PC-9 (cell line): ENCODE measurements at places on chromosomes 2 and 18.
A peak's percentile ranks its signal among the peaks of the same experiment; 100 is the strongest.

DNA sequence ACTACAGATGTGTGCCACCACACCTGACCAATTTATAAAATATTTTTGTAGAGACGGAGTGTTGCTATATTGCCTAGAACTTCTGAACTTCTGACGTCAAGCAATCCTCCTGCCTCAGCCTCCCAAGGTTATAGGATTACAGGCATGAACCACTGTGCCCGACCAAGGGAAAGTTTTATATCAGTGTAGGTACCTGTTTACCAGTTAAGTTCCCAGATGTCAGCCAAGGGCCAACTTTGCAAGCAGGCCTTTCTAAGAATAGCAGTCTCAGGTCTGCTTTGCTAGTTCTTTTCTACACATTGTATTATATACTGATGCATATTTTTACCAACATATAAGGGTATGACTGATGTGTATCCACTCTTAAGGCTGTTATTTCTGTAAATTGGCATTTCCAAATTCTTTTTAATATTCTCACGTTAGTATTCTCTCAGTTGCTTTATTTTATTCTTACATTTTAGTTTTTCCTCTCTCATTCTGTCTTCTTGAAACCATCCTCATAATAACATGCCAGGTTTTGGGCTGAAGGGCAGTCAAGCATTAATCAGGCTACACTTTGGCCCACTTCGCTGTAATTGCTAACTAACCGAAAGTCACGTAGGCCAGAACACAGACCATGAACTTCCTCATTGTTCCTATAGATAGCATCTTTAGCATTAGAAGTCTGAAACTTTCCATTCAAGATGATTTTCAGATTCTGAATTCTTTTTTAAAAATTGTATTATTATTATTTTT lies 25.0 kb upstream of the CXXC1 start:
- H3K4me1 ChIP-seq, result peaks cover 10% of the 10 kb centered on the region
- no peak overlapping the region for H3K27ac ChIP-seq
- H3K4me3 ChIP-seq, result no peak overlapping the region
- H3K27me3 ChIP-seq, result no peaks in the 10 kb centered on the region
- no peaks in the 10 kb centered on the region for H3K36me3 ChIP-seq

DNA sequence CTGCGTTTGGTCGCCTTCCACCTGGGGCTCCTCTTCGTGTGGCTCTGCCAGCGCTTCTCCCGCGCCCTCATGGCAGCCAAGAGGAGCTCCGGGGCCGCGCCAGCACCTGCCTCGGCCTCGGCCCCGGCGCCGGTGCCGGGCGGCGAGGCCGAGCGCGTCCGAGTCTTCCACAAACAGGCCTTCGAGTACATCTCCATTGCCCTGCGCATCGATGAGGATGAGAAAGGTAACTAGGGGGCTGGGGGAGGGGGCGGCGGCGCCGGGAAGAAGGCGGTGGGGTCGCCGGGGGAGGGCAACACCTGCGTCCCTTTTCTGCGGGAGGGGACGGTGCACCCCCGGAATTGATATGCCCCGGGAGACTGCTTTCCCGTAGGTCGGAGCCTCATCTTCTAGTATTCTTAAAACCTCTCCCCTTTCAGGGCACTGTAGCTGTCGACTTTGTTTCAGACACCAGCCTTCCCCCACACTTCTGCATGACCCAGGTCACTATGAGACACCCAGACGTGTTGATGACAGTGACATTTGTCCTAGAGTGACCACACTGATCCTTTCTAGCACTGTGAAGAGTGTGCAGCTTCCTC lies 755 bp downstream of the SPAST start:
- peaks cover 23% of the 10 kb centered on the region for H3K4me1 ChIP-seq
- peak overlapping the region; percentile 42; the same call in 1 of the 2 replicates for H3K27ac ChIP-seq
- no peaks in the 10 kb centered on the region for H3K36me3 ChIP-seq
- no peaks in the 10 kb centered on the region for H3K27me3 ChIP-seq

DNA sequence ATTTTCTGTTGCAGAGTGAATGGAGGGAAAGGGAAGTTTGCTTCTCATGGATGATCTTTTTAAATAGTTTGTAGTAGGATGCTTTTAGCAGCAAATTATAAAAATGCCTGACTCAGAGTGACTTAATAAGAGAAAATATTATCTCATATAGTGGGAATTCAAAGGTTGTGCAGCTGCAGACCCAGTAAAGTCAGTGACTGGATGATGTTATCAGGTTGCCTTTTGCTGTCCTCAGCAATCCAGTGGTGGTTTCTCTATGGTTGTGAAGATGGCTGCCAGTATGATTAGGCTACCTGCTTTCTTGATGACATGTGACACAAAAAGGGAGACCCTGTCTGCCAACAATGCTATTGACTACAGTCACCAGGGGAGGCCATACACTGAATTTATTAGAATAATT lies 184.8 kb downstream of the DIS3L2 start:
- no peaks in the 10 kb centered on the region for H3K27me3 ChIP-seq
- H3K4me1 ChIP-seq, result no peaks in the 10 kb centered on the region
- no peak overlapping the region for H3K27ac ChIP-seq
- H3K36me3 ChIP-seq, result no peaks in the 10 kb centered on the region; the same call in 1 of the 2 replicates

GRCh38 chr2:142065156-142065555 lies 65.7 kb downstream of the LRP1B start:
- H3K4me1 ChIP-seq, result no peaks in the 10 kb centered on the region
- no peak overlapping the region for H3K27ac ChIP-seq
- no peaks in the 10 kb centered on the region for H3K27me3 ChIP-seq
- no peaks in the 10 kb centered on the region for H3K36me3 ChIP-seq

DNA sequence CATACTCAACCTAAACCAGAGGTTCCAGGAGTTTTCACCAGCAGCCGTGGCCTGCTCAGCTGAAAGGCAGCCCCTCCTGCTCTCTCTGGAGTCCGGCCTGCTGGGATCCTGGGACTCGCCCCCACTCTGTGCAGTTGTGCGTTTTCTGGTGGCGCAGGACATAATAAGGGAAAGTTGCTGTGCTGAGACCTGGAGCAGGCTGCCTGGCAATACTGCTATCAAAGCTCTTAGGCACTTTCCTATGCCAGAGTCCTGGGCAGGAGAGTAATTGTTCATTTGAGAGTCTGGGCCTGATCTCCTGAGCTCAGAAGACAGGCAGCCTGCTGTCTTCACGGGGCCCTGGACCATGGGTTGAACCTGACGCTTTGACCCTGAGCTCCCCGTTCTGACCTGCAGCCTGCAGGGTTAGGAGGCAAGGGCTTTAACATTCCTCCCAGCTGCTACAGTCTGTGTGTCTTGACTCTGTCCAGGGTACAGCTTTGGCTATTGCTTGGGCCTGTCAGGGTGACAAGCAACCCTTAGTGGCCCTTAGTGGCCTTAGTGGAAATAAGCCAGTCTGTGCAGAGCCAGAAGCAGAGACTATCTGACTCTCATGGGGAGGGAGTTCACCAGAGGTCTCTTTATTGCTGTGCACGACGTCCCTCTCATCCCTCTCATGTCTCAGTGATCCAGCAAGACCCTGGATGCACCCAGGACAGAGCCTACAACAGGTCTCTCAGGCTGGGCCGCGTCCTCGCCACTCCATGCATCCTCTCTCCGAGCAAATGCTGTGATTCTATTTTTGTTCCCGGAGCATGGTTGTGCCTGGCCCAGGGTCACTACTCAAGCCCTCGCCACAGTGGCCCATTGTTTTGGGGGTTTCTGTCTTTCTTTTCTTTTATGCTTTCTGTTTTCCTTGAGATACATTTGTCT lies 60.6 kb downstream of the ACKR3 start:
- H3K27ac ChIP-seq, result no peak overlapping the region

GRCh38 chr2:235827585-235827992 lies 333.7 kb downstream of the AGAP1 start:
- H3K4me1 ChIP-seq, result peaks cover 17% of the 10 kb centered on the region
- H3K4me3 ChIP-seq, result no peak overlapping the region
- no peaks in the 10 kb centered on the region for H3K27me3 ChIP-seq
- peak; percentile 87 for DNase-seq
- H3K27ac ChIP-seq, result peak overlapping the region; percentile 41

GRCh38 chr2:66929632-66930338 lies 467.3 kb upstream of the ETAA1 start:
- no peaks in the 10 kb centered on the region for H3K36me3 ChIP-seq
- DNase-seq, result peak; percentile 80
- H3K27ac ChIP-seq, result peak overlapping the region; percentile 60
- H3K4me3 ChIP-seq, result peak overlapping the region; percentile 16; the same call in 1 of the 2 replicates
- no peaks in the 10 kb centered on the region for H3K27me3 ChIP-seq

DNA sequence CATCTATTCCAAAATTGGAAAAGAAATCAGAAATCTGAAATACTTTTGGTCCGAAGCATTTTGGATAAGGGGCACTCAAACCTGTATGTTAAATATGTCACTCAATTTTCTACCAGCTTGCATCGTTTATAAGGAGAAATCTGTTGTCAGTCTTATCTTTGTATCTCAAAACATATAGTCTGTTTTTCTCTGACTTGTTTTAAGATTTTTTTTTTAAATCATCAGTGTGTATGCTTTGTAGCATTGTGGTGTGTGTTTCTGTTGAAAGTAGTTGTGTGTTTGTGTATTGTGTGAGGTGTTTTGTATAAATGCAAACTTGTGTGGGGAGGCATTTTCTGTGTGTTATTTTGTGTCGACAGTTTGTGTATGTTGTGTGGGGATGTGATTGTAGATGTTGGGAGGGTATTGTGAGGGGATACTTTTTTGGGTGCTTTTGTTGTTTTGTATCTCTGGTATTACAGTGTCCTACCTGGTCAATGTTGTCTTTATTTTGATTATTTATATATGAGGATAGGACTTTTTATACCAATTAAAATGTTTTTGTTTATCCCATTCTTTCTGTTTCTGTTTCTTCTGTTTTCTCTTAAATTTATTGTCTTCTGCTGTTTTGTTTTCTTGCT lies 30.9 kb downstream of the SMCHD1 start:
- H3K4me1 ChIP-seq, result no peaks in the 10 kb centered on the region
- H3K4me3 ChIP-seq, result no peak overlapping the region
- H3K27me3 ChIP-seq, result no peaks in the 10 kb centered on the region
- no peak for DNase-seq
- H3K36me3 ChIP-seq, result peaks cover 54% of the 10 kb centered on the region
- no peak overlapping the region for H3K27ac ChIP-seq

DNA sequence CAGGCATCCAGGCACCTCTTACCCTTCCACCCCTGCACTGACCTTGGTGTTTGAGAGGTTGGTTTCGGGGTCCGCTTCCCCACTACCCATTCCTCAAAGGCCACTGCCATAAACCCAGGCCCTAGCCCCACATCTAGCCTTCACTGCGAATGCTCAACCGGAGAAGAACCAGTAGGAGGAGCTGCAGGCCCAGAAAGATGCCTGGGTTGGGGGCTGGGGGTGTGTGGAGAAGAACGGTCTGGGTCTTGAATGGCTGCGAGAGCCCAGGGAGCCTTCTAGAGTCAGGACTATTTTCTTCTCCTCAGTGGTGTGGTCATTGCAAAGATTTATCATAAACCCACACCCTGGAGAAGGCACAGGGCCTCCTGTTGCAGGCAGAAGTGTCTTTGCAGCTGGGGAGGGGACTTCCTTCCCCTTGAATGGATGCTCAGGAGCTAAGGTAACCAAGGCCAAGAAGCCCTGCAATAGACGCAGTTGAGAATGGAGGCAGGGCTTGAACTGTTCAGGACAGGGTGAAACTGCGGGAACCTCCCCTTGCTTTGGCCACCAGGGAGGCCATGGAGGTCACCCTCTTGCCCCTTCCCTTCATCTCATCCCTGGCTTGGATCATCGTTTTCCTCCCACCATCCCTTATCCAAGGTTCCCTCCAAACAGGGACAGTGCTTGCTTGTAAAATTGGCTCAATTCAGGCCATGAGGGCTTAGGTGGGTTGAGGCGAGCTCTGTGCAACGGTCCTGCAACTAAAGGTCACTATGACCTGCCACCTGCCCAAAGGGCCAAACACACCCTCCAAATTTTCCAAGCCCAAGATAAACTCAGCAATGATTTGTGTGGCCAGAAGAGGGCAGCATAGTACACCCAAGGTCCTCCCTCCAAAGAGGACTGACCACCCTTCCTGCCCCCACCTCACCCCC lies 20.9 kb downstream of the THNSL2 start:
- no peaks in the 10 kb centered on the region for H3K4me1 ChIP-seq
- H3K27me3 ChIP-seq, result peaks cover 21% of the 10 kb centered on the region
- DNase-seq, result peak; percentile 43

- H3K36me3 ChIP-seq, result no peaks in the 10 kb centered on the region
- no peaks in the 10 kb centered on the region for H3K4me1 ChIP-seq
- H3K4me3 ChIP-seq, result no peak overlapping the region
- peaks cover 9% of the 10 kb centered on the region; the same call in 1 of the 2 replicates for H3K27me3 ChIP-seq
- no peak overlapping the region for H3K27ac ChIP-seq
Observed at GRCh38 chr18:72638376-72638775, 94.2 kb upstream of the CBLN2 start.

GRCh38 chr18:60411715-60412114 lies 39.1 kb upstream of the MC4R start:
- H3K36me3 ChIP-seq, result no peaks in the 10 kb centered on the region
- no peak overlapping the region for H3K27ac ChIP-seq
- no peak for DNase-seq
- no peaks in the 10 kb centered on the region for H3K27me3 ChIP-seq
- no peaks in the 10 kb centered on the region for H3K4me1 ChIP-seq

DNA sequence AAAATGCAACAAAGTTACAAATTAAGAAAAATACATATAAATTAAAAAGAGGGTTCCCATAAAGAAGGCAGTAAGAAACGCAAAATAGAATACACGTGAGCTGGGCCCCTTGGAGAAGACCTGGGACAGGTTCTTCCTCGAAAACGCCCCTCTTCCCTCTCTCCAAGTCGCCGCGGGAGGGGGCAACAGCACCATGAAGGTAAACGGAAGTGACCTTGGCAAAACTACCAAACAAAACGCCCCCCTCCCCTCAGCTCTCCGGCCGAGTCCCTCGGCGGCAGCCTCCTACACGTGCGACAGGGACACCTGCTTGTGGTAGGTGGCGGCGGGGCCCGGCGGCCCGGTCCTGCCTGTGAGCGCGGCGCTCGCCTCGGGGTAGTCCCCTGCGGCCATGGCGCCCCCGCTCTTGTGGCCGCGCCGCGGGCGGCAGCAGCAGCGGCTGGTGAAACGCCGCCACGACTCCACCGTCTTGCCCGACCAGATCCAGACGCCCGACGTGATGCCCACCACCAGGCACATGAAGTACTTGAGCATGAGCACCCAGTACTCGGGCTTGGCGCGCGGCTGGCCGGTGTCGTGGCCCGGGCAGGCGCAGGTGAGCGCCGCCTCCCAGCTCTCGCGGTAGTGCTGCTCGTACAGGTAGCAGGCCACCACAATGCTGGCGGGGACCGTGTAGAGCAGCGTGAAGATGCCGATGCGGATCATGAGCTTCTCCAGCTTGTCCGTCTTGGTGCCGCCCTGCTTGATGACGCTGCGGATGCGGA lies 2.8 kb downstream of the FZD5 start:
- no peaks in the 10 kb centered on the region for H3K27me3 ChIP-seq
- no peak overlapping the region for H3K27ac ChIP-seq
- H3K36me3 ChIP-seq, result no peaks in the 10 kb centered on the region
- peaks cover 21% of the 10 kb centered on the region for H3K4me1 ChIP-seq
- no peak overlapping the region for H3K4me3 ChIP-seq

DNA sequence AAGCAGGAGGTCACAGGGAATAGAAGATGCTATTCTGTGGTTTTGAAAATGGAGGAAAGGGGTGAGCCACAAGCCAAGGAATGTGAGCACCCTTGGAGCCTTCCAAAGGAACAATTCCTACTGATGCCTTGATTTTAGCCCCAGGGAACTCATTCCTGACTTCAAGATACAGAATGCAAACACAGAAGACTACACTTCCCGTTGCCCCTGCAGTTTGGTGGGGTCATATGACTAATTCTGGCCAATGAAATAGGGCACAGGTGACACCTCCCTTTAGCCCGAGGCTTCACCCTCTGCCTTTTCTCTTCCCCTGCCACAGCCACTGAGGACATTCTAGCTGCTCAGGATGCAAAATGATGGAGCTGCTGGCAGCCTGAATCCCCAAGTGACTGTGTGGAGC lies 126.1 kb downstream of the INHBB start:
- no peak overlapping the region for H3K27ac ChIP-seq
- no peaks in the 10 kb centered on the region for H3K36me3 ChIP-seq
- DNase-seq, result peak; percentile 66
- no peak overlapping the region for H3K4me3 ChIP-seq
